Stimulated activated CD8-positive, alpha-beta memory T cell treated with anti-CD3 and anti-CD28 coated beads, Interleukin-4, amount 100 ng/mL, for 1 hour (primary cell): ENCODE measurements at places on chromosomes 4 and X.

DNA sequence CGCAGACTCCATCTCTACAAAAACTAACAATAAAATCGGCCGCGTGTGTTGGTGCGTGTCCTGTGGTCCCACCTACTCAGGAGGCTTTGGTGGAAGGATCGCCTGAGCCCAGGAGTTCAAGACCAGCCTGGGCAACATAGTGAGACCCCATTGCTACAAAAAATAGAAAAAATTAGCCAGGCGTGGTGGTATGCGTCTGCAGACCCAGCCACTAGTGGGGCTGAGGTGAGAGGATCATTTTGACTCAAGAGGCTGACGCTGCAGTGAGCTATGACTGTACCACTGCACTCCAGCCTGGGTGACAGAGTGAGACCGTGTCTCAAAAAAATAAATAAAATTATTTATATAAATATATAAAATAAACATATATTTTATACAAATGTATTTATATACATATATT, 22.3 kb downstream of the ASMTL start:
- DNase-seq = no peak

GRCh38 chrX:116298956-116299355, 128.4 kb downstream of the AGTR2 start:
- DNase-seq = no peak

GRCh38 chr4:48127682-48128404, 6.2 kb downstream of the TXK start:
- DNase-seq = no peak

DNA sequence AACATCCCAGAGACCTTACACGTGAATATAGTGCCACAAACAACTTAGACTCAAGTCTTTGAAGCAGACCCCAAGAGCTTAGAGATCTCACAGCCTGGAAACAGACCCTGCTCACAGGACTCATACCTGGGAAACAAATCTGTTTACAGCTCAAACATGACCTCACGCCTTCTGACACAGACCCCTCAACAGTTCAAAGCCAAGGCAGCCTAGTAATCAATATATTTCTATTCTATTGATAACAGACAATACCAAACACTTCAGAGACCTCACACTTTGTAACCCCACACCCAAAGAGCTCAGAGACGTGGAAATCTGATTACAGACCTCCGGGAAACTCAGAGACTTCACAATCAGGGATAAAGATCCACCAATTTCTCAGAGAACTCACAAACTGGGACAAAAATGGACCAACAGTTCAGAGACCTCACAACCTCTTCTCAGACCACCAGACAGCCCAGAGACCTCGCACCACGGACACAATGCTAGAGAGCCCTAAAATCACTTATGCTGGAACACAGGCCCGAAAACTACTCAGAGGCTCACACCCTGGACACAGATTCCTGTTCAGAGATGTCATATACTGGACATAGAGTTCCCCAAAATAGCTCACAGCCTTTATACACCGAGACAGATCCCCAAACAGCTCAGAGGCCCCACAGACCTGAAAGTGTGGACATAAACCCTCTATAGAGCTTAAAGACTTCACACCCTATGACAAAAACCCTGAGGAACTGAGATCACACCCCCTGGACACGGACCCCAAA, 14.8 kb downstream of the SUV39H1 start:
- DNase-seq = no peak

- no peak for DNase-seq
These were observed 16.5 kb upstream of the PNPLA4 start for GRCh38 chrX:7943600-7944245.

DNA sequence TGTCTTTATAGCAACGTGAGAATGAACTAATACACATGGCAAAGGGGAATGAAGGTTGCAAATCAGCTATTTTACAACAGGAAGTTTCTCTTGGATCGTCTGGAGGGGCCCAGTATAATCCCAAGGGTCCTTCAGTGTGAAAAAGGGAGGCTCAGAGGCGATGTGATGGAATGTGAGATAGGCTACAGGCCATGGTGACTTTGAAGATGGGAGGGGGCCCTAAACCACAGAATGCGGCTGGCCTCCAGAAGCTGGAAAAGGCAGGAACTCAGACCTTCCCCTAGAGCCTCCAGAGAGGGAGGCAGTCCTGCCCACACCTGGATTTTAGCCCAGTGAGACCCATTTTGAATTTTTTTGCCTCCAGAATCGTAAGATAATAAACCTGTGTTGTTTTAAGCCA, 69.4 kb upstream of the PGM2 start:
- no peak for DNase-seq

DNA sequence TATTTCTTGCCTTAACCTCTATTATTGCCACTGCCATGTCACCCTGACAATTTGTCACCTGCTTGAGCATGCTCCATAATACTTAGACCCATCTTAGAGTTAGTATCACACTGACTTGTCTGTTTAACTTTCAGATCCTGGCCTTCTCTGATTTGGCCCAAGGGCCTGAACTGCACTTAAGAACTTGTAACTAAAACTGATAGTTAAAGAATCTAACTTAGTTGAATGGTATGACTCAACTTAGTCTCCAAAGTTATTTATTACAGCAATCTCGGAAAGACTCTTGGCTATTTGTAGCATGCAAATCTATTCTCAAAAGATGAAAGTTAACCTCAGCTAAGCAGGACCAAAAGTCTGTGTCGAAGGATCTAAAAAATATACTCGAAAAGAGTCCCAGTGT, 72.3 kb downstream of the IGSF1 start:
- DNase-seq = no peak

DNA sequence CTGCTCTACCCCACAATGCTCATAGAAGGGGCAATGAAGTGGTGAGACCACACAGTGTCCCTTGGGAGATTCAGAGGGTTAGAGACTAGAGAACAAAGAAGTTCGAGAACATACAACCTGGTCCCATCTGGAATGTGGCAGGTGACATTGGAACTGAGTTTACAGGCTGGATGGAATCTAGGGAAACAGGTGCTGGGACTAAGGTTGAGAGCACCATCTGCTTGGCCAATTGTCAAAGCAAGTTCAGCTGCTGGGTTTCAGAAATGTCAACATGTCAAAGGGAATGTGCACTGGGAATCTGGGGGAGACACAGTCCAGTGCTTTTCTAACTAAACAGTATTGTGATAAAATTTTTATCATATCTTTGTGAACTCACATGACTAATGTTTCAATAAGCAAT, 15.9 kb upstream of the FAM13A start:
- DNase-seq = no peak

DNA sequence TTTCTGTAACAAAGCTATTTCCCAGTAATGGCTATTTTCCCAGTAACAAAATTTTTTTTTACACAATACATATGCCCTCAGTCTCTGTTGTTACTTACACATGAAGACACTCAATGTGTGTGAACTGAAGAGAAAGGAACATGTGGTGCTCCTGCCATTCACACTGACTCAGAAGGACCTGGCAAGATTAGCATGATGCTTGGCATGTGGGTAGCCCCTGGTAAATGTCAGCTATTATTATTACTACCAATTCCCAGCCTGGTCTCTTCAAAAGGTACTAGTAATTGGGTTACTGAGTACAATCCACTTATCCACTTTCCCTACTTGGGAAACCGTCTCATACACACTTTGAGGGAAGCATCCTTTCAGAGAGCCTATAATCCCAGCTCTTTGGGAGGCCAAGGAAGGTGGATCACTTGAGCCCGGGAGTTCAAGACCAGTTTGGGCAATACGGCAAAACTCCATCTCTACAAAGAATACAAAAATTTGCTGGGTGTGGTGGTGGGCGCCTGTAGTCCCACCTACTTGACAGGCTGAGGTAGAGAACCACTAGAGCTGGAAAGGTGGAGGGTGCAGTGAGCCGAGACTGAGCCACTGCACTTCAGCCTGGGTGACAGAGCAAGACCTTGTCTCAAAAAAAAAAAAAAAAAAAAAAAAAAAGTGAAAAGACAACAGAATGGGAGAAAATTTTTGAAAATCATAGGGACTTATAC, 14.6 kb downstream of the RBBP7 start:
- no peak for DNase-seq

DNA sequence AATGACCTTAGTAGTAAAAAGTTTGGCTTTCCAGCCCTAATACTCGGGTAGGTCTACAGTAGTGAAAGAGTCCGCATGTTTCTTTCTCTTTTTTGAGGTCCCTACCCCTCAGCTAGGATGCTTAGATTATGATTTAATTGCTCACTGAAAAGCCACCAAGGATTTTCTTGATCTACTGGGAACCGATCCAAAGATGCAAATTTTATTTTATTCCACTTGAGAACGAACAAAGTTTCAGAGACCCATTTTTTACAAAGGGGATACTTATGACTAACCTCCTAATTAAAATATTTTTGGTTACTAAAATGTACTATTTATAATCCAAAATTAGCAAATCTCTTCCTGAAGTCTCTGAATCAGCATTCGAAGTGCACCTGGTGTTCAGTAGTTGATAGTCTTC, 14.3 kb upstream of the PDHA2 start:
- DNase-seq = no peak

DNA sequence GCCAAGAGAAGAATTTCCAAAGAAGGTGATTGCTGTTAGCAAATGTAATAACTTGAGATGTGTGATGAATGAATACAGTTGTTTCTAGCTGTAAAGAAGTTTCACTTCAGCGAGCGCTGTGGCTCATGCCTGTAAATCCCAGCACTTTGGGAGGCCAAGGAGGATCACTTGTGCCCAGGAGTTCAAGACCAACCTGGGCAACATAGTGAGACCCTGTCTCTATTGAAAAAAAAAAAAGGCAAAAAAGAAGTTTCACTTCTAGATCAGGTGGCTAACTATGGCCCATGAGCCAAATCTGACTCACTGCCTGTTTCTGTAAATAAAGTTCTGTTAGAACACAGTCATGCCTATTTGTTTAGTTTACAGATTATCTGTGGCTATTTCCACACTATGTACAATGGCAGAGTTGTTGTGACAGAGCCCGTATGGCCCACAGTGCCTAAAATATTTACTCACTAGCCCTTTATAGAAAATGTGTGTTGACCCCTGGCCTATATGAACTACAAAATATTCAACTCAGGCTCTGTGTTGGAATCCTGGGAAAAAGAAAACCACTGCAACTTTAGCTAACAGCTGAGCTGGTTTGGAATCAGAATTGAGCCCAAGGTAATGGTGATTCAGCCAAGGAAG, 54.1 kb upstream of the PRPS1 start:
- DNase-seq = no peak

DNA sequence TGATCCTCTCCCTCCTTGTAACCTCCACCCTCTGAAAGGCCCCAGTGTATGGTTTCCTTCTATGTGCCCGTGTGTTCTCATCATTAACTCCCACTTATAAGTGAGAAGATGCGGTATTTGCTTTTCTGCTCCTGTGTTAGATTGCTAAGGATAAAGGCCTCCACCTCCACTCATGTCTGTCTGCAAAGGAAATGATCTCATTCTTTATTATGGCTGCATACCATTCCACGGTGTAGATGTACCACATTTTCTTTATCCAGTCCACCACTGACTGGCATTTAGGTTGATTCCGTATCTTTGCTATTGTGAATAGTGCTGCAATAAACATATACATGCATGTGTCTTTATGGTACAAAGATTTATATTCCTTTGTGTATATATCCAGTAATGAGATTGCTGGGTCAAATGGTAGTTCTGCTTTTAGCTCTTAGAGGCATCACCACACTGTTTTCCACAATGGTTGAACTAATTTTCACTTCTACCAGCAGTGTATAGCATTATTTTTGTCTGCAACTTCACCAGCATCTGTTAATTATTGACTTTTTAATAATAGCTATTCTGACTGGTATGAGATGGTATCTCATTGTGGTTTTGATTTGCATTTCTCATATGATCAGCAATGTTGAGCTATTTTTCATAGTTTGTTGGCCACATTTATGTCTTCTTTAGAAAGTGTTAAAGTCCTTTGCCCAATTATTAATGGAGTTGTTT, 1030.9 kb downstream of the FSTL5 start:
- DNase-seq = no peak

- DNase-seq = no peak
These were observed 3.2 kb downstream of the ZBTB49 start for GRCh38 chr4:4293279-4293678.

- no peak for DNase-seq
These were observed 15.9 kb upstream of the UBE2D3 start for GRCh38 chr4:102843273-102843672.

DNA sequence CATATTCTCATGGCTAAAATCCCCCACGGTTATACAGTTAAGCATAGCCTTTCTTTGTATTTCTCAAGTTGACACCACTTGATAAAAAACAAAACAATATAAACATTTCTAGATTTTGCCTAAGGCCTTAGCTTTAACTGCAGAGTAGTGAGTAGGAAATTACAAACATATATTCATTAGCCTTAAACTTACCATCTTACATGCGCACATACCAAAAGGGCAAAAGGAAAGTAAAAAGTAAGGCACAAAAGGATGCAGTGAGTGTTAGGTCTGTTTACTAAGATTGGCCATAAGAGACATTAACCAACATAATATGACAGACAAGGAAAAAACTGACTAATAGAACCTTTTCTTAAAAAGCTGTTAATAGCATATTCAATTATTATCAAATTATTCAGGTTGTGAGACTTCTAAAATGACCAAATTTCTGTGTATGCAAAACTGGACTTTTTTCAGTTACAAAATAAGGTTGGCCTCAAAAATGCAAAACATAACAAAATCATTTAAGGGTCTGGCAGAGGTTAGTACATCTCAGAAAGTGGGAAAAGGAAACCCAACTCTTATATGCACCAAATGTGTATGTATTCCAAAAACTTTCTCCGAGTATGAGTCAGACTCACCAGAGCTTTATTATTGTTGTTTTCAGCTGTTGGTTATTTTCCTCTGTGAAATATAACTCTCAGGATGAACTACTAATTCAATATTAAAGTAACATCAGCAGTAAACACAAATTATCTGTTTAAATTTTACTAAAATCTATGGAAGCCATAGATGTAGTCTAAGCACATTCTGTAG, 39.9 kb downstream of the SEPSECS start:
- no peak for DNase-seq

GRCh38 chr4:143721317-143721716, 20.8 kb upstream of the FREM3 start:
- DNase-seq = no peak

DNA sequence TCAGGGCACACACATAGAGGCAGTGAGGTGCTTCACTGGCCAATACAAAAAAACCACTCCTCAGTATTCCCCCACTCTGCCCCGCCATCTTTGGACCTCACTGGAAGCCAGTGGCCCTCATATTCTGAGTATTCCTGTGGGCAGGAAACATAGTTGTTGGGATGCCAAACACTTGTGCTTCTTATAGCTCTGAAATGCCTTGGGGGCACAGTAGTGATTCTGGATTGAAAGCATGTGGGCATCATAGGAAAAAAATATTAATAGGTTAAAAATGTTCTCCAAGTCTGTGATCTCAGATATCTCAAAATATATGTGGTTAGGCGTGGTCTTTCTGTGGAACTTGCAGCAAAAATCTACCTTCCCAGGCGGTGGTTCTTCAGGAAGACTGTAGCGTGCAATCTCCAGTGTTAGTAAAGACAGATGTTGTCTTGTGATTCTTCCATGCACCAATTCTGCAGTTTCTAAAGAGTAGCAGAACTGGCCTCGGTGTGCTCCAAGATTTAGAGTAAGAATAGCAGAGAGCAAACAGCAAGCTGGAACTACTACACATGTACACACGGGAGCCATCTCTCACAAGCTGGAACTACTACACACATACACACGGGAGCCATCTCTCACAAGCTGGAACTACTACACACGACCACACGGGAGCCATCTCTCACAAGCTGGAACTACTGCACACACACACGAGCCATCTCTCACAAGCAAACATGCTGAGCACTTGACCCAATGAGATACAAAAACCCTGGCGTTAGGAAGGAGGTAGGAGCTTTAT, 8.0 kb upstream of the TENM3 start:
- DNase-seq = no peak

GRCh38 chrX:150696331-150696730, 3.1 kb downstream of the MTMR1 start:
- no peak for DNase-seq

- no peak for DNase-seq
These were observed 217.0 kb downstream of the BMPR1B start for GRCh38 chr4:94974773-94975172.
